ENCODE measurements at places on chromosomes 13 and 19.

GRCh38 chr13:42707048-42707447 is 74.3 kb upstream of the FAM216B start:
- no peak for DNase-seq

DNA sequence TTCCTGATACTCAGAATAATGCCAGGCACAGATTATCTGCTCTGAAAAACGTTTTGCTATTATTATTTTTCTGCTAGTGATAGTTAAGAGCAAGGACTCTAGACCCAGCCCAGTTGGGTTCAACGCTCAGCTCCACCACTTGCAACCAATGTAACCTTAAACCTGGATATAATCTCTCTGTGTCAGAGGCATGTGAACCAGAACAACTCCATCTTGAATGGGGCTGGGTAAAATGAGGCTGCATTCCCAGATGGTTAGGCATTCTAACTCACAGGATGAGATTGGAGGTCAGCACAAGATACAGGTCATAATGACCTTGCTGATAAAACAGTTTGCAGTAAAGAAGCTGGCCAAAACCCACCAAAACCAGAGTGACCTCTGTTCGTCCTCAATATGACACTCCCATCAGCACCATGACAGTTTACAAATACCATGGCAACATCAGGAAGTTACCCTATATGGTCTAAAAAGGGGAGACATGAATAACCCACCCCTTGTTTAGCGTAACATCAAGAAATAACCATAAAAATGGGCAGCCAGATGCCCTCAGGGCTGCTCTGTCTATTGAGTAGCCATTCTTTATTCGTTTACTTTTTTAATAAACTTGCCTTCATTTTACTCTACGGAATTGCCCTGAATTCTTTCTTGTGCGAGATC is 13.6 kb downstream of the FAM187B start:
- DNase-seq = no peak

- DNase-seq = no peak
These were observed 5.5 kb upstream of the KCTD4 start for GRCh38 chr13:45206340-45206739.

DNA sequence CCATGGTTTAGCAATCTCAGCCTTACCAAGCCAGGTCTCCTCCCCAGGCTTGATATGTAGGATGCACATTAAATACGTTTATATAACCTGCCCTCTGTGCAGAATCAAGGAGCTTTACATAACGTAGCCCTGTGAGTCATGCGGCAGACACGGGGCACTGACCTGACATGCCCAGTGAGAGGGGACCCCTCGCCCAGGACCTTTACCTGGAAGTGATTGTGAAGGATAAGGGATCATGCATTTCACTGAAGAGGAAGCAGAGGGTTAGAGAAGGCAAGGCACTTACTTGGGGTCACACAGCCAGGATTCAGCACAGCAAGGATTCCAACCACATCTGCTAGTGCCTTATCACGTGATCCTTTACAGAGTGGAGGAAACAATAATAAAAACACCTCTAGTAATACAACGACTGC is 18.9 kb upstream of the FOSB start:
- DNase-seq = no peak

DNA sequence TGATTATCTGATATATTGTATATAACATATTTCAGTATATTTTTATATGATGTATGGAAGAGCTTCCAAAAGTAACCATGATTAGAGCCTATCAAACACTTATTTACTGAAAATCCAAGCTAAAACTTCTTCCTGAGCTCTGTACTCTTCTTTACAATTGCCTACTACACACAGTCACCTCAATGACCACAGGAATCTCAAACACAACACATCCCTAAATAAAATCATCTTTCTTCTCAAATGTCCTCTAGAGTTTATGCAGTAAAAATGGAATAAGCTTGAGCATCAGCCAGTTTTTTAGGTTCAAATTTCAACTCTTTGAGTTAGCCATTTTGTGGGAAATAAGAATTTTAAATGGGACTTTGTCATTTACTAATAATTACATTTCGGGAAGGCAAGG is 102.6 kb upstream of the FNDC3A start:
- no peak for DNase-seq

GRCh38 chr19:52584736-52585440 is 14.8 kb downstream of the ZNF701 start:
- DNase-seq = no peak

DNA sequence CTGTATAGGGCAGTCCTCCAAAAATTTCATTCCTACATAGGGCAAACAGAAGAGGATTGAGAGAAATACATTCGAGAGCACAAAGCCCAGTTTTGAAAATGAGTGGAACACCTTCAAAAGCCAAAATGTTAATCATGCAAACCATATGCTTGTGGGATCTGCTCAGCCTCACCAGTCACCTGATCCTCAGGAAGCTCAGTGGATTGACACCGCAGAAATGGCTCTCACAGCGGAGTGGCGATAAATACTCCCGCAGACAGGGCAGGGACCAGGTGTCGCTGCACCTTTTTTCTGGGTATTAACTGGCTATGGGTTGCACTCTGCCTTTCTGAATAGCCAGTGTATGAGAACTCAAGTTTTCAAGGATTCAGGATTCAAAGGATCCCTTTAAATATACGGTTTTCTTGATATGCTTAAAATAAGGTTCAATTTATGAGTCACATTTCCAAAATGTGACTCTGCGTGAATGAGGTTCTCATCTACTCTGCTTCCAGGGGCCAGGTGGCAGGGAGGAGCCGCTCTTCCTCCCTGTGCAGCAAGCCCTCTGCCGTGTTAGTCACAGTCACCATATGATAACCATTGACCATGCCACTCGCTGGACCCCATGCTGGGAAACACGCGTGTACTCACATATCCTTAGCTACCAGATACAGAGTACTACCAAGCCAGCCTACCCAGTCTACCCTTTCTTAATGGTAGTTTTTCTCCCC is 18.3 kb upstream of the DHRS12 start:
- no peak for DNase-seq
